ENCODE measurements at places on chromosomes 7 and 10.

- DNase-seq = no peak
Measured at GRCh38 chr10:103265717-103266329, 11.1 kb upstream of the INA start.

DNA sequence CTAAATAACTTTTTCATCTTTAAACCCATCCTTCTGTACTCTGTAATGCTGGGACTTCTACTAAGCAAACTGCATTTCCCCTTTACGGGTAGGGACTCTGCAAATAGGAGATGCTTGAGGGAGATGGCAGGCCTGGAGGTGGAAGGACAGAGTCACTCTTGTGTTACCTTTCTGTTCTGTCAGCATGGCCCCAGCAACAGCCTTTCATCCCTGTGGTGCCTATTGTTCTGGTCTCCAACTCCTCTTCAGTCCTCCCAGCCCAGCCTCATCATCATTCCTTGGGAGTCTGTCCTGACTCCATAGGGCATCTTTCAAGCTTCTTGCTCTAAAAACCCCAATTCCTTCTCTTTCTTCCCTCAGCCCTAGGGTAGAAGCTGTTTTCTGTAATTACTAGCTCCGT lies 230.0 kb downstream of the SNX13 start:
- no peak for DNase-seq

- no peak for DNase-seq
Measured at GRCh38 chr7:38512704-38513103, 118.5 kb downstream of the AMPH start.

DNA sequence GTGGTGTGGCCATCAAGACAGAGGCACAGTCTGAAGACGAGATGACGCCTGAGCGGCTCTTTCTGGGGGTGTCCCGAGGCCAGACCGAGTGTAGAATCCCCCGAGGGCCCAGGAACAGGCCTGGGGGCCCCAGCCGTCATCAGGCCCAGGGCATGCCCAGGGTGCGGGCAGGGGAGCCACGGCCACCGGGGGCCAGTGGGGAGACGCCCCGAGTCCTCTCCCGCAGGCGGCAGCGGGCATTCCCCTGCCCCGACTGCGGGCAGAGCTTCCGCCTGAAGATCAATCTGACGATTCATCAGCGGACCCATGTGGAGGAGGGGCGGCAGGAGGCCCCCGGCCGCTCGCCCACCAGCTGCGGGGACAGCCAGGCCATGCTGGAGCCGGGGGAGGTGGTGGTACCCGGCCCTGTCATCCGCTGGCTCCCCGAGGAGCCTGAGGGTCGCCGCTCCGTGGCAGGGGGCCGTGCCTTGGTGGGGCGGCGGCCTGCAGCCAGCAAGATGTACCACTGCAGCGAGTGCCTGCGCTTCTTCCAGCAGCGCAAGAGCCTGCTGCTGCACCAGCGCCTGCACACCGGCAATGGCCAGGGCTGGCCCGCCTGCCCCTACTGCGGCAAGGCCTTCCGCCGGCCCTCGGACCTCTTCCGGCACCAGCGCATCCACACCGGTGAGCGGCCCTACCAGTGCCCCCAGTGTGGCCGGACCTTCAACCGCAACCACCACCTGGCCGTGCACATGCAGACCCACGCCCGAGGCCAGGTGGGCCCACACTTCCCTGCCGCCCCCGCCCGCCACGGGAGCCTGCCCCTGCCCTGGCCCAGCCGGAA lies 19.7 kb downstream of the ZNF783 start:
- DNase-seq = no peak

- DNase-seq = no peak
Measured at GRCh38 chr7:124349443-124349842, 316.6 kb upstream of the TMEM229A start.

DNA sequence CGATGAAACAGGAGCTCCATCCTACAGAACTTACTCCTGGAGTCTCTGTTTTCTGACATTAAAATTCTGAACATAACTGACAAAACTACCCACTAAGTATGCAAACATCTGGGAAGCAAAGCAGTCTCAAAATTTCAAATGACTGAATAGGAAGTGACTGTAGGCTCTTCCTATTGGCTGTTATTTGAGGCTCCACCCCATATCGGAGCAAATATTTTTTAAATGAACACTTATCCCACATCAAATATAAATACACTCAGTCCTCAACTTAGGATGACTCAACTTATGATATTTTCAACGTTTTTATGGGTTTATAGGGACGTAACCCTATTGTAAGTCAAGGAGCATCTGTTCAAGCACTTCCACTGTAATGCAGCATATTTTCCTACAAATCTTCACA lies 8.8 kb downstream of the HSPA12A start:
- DNase-seq = no peak

DNA sequence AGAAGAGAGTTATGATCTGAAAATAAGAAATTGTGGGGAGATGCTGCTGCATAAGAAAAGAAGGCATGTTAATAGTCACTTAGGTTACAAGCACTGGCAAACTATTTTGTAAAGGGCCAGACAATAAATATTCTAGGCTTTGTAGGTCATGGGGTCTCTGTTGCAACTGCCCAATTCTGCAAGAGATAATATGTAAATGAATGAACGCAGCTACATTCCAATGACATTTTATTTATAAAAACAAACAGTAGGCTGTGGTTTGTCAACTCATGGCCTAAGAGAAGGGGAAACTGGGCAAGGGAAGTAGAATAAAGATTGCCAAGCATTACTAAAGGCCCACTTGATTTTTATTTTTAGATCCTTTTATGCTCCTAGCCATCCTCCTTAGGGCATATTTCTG lies 133.1 kb downstream of the RAPGEF5 start:
- no peak for DNase-seq

DNA sequence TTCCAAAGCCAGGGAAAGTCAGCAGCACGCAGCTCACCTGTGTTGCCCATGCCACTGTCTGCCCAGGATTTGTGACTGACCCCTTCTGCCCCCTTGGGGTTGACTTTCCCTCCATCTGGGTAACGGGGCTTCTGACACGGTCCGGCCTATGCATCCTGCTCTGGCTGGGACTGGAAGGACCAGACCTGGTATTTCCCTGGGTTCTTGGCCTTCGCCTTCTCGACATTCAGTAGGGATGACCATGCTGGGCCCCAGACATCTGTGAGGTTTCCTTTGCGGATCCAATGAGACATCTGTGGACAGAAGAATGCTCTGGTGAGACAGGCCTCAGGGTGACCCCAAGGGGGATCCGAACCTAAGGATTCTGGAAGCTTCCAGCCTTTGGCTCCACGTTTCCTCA lies 34.2 kb upstream of the ZNF716 start:
- DNase-seq = no peak

- DNase-seq = no peak
Measured at GRCh38 chr7:1497293-1497927, 6.8 kb downstream of the INTS1 start.

- no peak for DNase-seq
Measured at GRCh38 chr10:98488669-98489430, 42.1 kb upstream of the HPS1 start.

DNA sequence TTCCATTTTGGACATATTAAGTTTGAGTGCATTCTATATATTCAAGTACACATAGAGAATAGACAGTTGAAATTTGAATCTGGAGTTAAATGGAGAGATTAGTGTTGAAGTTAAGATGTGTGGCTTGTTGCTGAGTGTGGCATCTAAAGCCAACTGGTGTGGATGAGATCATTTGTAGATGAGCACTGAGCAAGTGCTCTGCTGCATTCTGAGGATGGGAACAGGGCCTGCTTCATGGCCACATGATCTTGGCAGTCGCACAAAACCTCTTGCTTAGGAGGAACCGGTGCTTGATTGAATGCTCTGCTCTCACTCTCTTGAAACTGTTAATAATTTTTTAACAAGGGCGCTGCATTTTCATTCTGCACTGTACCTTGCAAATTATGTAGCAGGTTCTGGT lies 62.0 kb downstream of the EPDR1 start:
- no peak for DNase-seq

GRCh38 chr7:108327353-108327752 lies 128.9 kb downstream of the NRCAM start:
- no peak for DNase-seq

GRCh38 chr10:77546042-77546441 lies 91.6 kb downstream of the KCNMA1 start:
- DNase-seq = no peak

- DNase-seq = no peak
Measured at GRCh38 chr10:6473901-6474370, 106.1 kb downstream of the PRKCQ start.

DNA sequence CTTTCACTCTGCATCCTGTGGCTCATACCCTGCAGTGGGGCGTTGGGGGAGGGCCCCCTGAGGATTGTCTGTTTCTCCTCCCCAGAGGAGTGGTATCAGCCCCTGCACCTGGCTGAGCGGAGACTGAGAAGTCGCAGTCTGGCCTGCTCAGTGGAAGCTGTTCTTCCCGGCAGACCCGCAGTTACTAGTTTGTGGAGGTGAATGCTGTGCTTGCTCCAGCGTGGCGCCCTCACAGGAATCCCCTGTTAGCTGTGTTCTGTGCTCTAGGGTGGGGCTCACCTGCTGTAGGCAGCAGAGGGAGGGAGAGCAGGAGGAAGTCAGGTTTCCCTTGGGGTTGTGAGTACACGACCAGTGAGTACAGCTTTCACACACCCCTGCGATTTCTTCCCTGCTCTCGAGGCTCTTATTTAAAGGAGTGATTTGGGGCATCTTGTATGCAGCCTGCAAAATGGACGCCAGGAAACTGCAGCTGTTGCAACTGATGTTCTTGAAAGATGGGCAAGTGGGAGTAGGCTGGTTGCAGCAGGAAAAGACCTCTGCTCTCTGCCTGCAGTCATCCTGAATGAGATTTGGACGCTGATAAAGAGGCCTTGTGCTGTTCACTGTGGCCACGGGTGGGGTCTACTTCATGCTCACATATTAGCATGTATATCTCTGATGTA lies 66.4 kb downstream of the HK1 start:
- DNase-seq = peak; percentile 66

GRCh38 chr10:69965086-69965485 lies 87.6 kb upstream of the MACROH2A2 start:
- no peak for DNase-seq

- DNase-seq = no peak
Measured at GRCh38 chr10:24793648-24794379, 70.1 kb upstream of the ARHGAP21 start.

GRCh38 chr7:105448181-105448580 lies 59.5 kb upstream of the SRPK2 start:
- no peak for DNase-seq

DNA sequence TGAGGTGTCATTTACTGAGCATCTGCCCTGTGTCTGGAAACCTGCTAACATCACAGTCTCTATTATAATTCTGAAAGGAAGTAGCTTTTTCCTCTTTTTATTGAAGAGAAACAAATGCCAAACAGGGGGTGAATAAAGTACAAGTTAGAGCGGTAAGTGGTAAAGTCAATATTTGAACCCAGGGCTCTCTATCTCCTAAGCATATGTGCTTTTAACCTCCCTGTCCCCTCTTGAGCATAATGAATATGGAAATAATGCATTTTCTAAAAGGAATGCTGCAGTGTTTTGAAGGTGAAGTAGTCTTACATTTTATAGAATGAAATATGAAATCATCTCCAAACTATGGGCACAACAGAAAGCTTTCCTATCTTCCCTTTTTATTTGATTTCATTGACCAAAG lies 196.7 kb downstream of the KIAA1217 start:
- no peak for DNase-seq

DNA sequence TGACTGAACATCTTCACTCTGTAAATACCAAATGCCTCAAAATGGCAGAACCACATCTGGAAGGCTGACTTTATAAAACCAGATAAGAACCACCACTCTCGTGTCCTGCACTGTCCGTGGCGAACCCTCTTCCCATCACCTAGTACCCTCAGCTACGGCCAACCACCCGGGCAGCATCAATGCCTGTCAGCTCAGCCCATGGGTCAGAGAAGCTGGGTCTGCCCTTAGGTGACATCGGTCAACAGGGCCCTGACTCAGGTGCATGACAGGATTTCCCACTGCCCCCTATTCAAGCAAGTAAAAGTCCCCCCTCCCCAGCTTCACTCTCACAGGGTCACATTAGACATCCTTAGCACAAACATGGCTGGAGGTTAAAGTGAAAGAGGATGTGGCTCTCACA lies 56.6 kb downstream of the HSPA12A start:
- no peak for DNase-seq

DNA sequence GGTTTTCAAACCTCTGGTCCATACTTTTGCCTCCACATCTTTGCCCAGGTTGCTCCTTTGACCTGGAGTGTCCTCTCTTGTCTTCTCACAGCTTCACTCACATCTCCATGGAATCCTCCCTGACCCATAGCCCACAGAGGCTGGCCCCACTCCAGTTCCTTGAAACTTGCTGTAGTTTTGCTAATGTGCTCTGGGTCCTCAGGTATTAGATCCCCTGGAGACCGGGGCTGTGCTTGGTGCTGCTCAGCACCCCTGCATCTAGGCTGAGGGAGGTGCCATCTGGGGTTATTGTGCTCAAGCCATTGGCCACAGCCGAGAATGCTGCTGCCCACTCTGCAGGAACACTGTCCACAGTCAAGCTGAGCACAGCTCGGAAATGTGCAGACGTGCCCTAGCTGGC lies 16.5 kb downstream of the KNDC1 start:
- no peak for DNase-seq

All from NCI-H1436 (cell line).